ENCODE measurements at places on chromosomes 1 and 21.
A peak's percentile ranks its signal among the peaks of the same experiment; 100 is the strongest.

GRCh38 chr1:85274969-85275453 is 1.4 kb downstream of the BCL10 start:
- no peak for DNase-seq

DNA sequence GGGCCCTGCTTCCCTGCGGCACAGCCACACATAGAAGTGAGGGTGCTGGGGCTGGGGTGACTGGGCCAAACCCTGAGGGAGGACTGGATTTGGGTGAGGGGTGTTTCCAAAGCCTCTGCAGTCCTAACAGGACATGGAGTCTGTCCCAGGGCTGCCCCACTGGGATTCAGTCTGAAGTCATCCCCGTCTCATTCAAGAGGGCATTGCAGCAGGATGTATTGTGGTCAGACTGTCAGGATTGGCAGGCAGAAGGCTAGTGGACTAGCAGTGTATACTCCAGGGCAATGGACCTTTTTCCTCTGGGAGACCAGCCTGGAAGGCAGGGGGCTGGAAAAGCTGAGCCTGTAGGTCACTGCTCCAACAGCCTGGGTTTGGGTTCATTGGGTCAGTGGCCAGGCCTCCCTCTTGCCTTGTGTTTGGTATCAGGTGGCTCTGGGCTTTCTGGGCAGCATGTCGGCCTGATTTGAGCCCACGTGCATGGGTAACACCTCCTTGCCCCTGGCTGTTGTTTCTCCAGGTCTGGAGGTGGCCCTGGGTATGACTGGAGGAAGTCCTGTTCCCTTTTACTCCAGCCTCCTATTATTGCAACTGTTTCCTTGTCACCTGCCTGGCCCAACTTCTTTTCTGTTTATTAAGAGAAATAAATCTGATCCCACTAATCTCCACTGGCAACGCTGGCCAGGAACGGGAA is 41.0 kb upstream of the SYNC start:
- DNase-seq, result no peak

DNA sequence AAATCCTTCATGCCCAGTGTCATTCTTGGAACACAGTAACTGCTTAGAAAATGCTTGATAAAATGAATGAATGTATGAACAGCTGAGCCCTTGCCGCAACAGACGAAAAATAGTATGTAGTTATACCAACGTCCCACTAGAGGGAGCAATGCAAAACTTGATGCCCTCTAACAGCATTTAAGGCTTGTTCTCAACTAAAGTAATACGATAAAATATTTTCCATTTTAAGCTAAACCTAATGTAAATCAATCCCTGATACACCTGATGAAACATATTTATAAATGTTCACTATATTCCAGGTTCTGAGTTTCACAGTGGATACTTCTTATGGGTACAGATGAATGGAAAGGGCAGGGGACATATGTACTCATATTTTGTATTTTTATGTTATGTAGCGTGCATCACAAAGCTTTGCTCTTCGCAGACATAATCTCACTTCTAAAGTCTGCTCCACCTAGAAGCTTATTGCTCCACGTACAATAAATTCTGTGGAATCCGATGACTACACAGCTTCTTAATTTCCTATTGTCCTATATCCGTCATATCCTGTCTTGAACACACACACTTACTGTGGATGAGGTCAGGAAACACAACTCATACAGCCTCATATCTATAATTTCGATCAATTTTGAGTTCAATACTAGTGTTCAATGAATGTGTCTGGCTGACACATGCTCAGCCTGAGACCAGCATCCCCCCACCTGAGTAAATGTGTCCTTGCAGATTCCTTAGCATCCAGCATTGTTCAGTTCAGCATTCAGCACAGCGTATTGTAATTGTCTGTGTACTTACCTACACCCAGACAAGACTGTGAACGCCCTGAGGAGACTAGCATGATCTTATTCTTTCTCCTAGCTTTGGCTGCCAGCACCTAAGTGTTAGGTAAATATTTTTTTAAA is 4.4 kb upstream of the UTP25 start:
- DNase-seq, result peak; percentile 69

DNA sequence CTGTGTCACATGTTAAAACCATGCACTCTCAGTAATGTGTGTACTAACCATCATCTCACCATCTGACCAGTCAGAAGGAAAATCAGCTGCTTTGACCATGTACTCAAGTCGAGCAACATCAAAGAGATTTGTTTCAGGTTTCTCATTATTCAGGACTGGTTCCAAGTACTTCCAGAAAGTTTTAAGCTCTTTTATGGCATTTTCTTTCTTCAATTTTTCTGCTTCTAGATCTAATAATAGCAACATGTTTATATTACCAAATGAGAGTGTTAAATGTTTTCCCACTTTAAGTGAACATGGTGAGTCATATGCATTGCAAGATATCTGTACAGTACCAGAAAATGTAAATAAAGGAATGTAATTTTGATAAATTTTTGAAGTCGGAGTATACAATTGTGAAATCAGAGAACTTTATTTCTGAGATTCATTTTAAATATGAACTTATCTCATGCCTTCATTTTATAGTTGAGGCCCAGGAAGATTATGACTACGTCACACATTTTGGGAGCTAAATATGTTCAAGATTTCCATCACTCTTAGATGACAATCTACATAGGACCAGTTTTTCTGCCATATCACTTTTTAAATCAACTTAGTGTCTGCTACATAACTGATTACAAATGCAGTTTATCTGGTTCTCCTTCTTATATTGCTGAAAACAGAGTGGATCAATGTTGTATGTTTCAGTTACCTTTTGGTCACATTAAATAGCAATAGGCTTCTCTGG is 87.2 kb downstream of the SPAG17 start:
- no peak for DNase-seq

GRCh38 chr1:59752556-59753414 is 62.0 kb upstream of the HOOK1 start:
- DNase-seq, result peak; percentile 72

GRCh38 chr1:248740876-248741275 is 14.7 kb downstream of the LYPD8 start:
- no peak for DNase-seq

DNA sequence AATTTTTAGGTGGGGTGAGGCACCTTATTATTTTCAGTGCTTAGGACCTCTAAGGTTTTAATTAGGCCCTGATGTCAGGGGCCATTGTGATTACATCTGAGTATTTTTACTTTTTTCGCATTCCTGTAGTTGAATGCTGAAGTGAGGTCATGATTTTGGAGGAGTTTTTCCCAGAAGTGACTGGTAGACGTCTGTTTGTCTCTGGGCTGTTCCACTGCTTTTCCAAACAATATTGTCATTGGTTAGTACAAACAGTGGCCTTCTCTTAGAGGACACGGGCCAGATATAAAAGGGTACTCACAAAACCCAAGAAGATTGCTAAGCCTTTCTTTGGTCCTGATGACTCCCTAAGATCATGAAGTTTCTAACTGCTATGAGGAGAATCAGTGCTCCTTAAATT is 7.6 kb upstream of the RASAL2 start:
- no peak for DNase-seq

- DNase-seq, result no peak
These were observed 529.8 kb downstream of the KIF26B start for GRCh38 chr1:245684571-245684970.

GRCh38 chr1:17629460-17629859 is 90.0 kb downstream of the ARHGEF10L start:
- no peak for DNase-seq

GRCh38 chr21:46648539-46648938 is 13.1 kb downstream of the PRMT2 start:
- DNase-seq, result no peak

DNA sequence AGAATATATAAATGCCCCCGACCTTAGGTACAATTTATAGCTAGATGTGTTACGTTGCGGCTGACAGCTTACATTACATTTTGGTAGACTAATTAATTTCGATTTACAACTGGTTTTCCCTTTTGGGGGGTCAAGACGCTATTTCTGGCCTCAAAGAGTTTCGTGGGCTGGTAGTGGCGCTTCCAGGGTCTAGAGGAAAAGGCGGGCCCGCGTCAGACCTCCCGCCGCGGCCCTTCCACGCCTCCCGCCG is 391 bp downstream of the IFT25 start:
- DNase-seq, result no peak

DNA sequence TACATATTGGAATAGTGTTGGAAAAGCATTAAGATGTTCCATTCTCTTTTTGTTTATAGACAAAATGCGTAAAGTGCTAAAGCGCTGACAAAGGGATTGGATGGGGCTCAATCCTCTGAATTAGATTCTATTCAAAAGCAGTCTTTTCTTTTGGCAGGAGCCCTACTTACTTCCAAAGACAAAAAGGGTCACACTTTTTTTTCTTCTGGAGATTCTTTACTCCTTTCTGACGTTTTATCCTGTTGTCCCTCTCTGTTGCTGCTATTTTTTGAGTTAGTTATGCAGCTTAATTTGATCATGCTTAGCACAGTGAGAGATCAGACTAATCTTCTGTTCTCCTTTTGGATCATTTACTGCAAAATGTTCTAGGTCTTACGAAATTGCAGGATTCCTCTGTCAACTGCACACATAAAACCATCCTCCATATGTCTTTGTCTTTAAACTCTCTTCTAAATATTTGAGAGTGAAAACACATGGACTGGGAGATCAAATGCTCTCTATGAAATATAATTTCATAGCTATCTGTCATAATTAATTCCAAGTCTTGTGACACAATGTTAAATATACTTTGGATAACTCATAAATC is 656.4 kb upstream of the ADGRL2 start:
- DNase-seq, result no peak

DNA sequence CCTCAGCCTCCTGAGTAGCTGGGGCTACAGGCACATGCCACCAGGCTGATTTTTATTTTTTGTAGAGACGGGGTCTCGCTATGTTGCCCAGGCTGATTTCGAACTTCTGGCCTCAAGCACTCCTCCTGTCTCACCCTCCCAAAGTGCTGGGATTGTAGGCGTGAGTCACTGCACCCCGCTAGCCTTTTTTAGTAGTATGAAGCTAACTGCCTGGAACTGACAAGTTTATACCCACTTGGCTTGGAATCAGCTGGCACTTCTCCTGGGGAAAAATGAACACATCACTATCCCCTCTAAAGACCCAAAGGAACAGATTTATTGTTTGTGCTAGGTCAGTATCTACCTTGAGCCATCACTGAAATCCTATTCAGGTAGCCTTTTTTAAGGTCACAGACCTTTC is 19.0 kb downstream of the TMEM63A start:
- DNase-seq, result no peak

DNA sequence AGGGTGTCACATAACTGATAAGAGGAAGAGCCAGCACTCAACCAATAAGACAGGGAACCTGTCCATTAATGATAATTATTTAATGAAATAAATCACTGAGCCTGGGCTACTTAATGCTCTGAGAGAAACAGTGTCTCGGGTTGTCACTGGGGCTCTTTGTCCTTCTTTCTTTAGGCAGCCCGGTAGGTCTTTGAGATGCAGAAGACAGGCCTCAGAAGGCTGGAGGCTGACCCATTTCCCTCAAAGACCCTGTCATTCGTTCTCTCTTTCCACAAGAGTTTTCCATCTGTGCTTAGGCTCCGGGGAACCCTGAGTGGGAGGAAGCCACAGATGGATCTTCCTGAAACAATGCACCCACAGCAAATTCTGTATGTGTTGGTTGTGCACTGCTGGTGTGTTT is 68.2 kb downstream of the BRINP2 start:
- peak; percentile 21 for DNase-seq

DNA sequence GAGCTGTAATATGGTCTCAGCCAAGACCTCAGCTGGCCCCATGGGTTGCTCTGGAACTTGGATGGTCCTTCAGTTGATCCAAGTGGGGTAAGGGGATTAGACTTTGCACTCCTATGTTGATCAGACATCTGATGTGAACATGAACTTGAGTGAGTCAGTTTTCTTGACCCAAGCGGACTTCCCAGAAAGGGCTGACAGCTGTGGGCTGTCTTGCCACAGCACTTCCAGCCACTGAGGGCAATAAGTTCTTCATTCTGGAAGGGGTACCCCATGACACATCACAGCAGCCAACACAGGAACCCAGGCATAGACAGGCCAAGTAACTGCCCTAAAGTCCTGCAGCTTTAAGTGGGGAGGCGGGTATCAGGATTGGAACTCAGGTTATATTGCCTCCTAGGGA is 93.9 kb upstream of the USP24 start:
- no peak for DNase-seq

DNA sequence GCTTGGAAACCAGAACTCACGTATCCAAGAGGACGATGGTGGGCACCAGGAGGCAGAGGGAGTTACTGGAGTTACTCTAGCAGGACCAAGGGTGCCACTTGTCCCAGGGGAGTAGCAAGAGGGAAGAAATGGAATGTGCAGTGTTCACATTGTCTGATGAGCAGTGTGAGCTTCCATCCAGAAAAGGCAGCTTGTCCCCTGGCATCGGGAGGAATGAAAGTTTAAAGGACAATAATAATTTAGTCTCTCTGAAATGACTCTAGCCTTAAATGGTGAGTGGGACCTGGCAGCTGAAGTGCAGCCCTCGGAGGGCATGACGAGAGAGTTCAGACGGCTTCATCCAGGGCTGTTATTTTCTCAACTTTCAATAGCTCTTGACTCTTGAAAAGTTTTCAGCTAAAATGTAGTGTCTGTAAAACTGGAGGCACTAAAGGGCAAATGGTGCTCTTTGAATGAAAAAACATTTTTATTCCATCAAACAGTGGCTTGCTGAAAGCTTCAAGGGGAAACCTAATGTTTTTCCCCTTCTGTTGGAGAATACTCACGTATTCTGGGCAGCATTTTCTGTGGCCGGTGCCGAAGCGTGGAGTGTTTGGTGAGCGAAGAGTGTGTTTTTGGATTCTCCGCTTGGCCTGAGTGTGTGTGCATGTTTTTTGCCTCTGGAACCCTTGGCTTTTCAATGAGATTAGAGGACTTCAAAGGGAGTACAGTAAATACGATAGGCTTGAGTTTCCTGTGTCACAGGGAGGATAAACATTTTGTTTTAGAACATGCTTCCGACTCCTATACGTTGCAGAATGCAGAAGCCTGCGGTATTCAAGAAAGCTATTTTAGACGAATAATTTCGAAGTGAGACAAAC is 157.3 kb downstream of the GALNT2 start:
- DNase-seq, result no peak

DNA sequence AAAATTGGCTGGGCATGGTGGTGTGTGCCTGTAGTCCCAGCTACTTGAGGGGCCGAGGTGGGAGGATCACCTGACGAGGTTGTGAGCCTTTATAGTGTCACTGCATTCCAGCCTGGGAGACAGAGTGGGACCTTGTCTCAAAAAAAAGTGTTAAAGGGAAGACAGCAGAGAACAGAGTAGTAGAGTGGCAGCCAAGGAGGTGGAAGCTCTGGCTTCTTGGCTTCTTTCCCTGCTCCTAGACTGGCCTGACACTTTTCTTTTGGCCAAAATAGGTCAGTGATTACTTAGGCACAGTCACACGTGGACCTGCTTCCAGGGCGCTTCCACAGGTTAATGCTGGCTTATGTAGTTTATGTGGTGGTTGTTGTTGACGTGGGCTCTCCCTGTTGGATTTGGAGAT is 3.2 kb downstream of the DIP2A start:
- DNase-seq, result no peak

- no peak for DNase-seq
These were observed 2.2 kb downstream of the CHRM3 start for GRCh38 chr1:239388578-239388977.

DNA sequence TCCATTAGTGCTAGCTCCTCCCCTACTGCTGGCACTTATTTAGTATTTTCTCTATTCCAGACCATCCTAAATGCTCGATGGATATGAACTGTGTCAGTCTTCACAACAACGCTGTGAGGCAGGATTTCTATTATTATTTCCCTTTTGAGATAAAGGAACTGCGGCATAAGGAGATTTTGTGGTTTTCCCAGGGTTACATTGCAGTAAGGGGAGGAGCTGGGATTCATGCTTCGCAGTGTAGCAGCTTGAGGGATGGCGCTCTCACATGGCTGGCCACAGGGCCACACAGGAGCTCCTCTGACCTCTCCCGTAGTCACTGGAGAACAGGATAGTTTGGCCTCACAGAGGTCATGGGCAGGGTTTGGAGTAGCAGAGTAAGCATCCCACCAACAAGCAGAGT is 116.9 kb downstream of the BEND5 start:
- DNase-seq, result no peak

Data from Ammon's horn (tissue), 1 donor.